IPS DF 6.9 (cell line): ENCODE measurements at places on chromosomes 5 and 9.

- no peak for DNase-seq
These were observed 5.8 kb downstream of the MSANTD3 start for GRCh38 chr9:100432736-100433135.

DNA sequence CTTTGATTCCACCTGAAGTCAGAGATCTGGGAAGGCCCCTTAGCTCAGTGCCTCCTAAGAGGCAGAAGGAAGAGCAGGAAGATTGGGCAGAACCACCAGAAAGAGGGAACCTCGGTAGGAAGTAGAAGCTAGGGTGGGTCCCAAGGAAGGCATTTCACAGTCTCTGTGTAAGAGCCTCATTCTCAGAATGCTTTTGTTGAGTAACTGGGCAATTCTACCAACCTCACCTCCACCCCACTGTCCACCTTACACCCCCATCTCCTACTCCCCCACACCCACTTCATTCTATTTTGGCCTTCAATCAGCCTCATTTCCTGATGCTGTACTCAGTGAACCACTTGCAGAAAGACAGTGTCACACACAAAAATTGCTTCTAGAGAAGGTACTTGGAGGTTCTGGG is 3.5 kb downstream of the HBEGF start:
- DNase-seq = no peak

DNA sequence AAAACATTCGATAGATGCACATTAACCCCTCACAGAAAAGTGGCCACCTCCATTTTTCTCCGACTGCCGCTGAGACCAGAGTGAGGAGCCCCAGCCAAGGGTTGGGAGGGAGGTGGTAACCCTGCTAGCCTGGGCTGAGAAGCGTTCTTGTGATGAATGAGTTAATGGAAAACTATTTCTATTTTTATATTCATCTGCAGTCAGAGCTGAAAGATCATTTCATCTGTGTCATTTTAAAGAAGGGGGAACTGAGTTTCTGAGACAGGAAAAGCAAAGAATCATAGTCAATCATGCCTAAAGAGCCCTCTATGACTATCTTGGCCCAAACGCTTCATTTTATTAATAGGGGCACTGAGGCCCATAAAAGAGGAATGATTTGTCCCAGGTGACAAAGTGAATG is 229.5 kb downstream of the PAPPA start:
- DNase-seq = no peak

DNA sequence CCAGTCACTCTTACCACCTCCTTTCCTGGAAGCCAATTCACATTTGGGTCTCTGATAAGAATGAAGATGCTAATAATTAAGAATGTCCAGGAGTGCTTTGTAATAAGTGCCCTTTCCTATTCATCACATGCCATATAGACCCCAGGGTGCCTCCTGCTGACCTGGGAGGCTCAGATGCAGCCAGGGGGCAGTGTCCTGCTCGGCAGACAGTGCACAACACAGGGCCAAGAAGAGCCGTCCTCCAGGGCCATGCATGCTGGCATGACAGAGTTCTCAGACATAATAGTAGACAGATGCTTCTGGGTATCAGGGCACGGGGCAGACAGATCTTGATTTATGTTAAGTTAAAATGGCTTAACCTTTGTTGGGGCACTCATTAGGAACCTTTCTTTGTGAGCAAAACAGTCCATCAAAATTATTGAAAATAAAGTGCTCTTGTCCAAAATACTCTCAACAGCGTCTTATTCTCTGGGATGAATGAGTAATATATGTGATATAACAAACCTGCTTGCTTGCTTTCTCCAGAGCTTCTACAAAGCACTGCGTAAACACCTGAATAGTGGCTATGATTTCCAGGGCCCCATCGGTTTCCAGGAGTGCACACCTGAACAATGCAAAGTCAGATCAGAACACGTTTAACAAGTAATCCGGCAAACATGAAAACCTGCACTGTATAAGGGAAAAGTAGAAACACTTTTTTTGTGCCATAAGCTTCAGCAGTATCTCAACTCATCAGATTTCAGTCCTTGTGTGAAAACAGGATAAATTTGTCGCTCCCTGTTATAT is 192.7 kb downstream of the FANCC start:
- no peak for DNase-seq

DNA sequence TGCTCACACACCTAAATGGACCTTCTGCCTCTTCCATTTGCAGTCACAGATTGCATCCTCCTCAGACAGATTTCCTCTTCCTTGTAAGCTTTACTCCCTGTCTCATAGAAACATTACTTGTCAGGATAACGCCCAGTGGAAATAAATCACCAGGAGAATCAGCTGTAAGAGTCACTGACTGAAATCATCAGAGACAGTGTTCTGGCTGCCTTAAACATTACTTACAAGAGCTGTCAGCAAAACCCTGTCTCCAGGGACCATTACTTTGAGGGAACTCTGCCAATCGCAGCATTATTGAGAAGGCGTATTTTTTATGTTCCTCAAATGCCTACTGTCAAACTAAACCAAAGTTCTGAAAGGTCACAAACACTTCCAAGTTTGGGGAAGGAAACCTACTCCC is 5.9 kb downstream of the DPYSL3 start:
- no peak for DNase-seq
